ENCODE measurements at places on chromosomes 2 and 18.

DNA sequence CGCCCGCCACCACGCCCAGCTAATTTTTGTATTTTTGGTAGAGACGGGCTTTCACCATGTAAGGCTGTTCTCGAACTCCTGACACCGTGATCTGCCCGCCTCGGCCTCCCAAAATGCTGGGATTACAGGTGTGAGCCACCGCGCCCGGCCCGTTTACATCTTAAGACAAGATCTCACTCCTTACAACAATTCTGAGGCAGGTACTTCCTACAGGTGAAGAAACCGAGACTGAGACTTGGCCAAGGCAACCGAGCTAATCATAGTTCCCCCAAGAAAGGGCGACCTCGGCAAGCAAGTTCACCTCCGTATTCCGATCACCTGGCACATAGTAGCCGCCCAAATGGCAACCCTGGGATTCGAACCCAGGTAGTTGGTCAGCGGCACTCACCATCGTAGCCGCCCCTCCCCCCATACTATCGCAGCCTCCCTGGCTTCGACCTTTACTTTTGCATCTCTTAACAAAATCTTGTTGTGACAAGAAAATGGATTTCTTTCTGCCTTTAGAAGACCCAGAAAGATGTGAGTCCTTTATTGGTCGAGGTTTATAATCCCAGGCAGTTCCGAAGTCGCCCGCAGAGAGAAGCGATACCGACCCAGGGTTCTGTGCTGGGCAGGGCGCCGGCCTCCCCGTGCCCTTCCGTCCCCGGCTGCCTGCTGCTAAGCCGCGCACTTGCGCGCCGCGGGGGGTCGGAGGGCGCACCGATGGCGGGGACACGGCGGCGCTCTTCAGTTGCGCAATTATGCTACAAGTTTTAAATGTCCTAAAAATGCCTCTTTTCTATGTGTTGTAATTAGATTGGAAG is 1.1 kb upstream of the FZD5 start:
- DNase-seq, result peak; percentile 10

DNA sequence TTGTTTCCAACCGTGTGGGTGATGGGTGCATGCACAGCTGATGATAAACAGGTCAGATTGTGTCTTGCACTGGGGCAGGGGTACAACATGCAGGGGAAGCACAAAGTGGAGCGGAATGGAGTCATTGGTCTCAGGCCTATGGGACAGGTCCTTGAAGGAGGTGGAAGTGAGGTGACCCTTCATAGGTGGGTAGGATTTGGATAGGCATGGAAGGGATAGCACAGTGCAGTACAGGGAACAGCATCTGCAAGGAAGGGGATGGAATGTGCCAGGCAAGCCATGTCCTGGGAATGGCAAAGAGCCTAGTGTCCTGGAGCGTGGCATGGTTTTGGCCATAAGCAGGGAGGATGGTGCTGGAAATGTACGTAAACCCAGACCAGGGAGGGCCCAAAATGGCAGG is 143.9 kb downstream of the CAPN13 start:
- DNase-seq, result no peak

DNA sequence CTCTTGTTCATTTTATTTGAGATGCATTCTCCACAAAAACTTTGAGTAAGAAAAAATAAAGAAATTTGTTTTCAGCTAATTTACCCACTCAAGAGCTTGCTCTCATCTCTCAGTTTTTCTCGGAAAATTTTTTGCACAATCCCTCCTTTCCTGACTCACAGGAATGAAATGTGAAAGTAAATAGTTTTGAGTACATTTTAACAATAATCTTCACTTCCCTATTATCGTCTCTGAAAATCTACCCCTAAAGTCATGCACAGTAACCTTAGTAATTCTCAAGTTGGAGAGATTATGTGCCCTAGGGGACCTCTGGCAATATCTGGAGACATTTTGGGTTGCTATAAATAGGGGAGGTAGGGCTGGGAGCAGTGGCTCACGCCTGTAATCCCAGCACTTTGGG is 2.6 kb downstream of the CYB5A start:
- peak; percentile 44 for DNase-seq

DNA sequence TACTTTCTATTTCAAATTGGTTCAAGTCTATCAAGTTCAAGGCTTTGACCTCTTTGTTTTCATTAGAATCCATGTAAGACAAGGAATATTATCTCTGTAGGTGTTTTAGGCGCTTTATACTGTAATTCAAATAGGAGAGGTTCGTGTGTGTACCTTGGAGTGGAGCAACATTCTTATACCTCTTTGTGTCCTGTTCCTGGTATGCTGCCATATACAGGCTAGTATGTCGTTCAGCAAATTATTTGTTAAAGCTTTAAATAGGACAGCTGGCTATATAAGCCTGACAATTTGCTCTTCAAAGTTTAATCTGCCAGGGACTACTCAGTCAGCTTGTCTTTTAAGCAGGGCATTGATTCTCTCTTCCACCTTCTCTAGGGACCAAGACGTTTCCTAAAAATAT is 31.1 kb upstream of the SPAG16 start:
- no peak for DNase-seq

DNA sequence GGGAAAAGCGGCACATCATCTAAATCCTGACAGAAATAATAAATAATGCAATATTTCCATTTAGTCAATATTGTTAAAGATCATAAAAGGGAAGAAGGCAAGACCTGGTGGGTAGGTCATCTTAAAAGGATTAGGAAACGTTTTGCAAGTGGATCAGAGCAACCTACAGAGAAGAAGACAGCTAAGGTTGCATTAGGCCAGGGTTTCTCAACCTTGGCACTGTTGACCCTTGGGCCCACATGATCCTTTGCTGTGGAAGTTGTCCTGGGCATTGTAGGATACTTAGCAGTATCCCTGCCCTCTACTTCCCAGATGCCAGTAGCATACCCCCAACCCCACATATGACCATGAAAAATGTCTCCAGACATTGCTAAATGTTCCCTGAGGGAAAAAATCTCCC is 55.0 kb downstream of the KLF7 start:
- no peak for DNase-seq

GRCh38 chr2:136342138-136342537 is 224.2 kb upstream of the CXCR4 start:
- no peak for DNase-seq

DNA sequence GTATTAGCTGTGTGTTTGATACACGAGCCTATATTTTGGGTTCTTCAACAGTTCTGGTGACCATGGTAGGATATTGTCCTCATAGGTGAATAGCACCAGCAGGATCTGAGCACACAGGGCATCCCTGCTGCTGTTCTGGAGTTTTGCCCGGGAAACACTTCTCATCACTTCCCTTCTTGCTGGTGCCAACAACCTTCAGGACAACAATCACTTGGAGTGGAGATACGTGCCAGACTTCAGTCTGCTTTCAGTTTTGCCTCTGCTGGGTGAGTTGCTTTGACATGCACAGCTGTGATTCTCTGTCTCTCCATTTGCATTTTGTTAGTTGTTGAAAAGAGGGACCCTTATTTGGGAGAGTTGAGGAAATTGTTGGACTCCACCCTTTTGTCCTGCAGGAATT is 1347.2 kb upstream of the DDX18 start:
- no peak for DNase-seq
